ENCODE measurements at places on chromosomes 6 and 20.

DNA sequence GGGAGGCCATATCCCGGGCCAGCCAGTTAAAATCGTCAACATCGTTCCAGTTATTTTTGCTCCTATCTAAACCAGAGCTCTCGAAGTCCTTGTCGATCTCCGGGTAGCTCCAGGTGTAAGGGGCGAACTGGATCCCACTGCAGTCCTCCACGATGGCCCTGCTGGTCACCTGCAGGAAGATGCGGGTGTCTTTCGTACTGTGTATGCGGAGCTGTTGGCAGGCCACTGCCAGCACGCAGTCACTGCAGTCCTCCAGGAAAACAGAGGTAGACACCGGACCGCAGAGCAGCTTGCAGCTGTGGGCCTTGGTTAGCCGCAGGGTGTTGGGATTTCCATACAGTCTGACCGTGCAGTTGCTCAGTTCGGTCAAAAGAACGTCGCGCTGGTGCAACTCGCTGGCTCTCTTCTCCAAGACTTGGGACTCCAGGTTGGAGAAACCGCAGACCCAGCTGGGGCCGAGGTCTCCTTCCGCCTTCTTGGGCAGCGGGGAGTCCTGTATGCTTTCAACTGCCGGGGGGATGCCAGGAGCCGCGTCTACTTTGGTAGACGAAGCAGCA lies 742 bp downstream of the TBCC start:
- no peak for DNase-seq

- DNase-seq: no peak
These were observed 129.0 kb downstream of the SULF2 start for GRCh38 chr20:47656318-47656717.

GRCh38 chr6:109239160-109239559 lies 143.1 kb downstream of the CD164 start:
- no peak for DNase-seq

GRCh38 chr6:35788423-35788982 lies 7.7 kb downstream of the CLPSL1 start:
- no peak for DNase-seq

DNA sequence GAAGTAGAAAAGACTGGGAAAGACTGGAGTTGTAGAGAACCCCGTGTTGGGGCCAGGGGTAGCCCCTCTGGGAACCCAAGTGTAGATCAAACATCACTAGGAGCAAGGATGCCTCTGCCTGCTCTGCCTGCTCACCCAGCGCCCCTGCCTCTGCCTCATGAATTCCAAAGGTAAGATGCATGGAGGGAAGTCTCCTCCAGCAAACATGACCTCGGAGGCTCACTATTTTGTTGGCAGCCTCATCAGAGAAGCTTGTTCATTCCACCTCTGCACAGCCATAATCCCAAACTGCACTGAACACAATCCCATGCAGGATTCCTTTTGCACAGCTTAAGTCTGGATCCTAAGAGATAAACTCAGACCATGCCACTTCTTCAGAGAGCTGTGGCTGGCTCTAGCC lies 4.9 kb downstream of the FRS3 start:
- no peak for DNase-seq

DNA sequence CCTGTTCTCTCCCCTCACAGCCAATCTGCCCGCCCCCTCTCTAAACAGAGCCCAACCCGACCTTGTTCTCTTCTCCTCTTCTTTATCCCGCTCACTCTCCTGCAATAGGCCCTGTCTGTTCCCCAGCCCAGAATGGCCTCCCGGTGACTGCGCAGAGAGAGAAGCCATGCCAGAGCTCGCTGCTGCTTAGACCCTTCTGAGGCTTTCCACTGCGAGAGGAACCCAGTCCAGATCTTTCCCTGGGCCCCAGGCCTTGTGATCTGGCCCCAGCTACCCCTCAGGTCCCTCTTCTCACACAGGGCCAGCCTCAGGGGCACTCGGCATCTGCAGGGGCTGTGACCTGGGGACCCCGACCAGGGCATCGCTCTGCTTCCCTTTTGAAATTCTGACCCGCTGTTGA lies 58.1 kb downstream of the TMEM242 start:
- DNase-seq: no peak

- no peak for DNase-seq
These were observed 4.9 kb upstream of the TMEM242 start for GRCh38 chr6:157328108-157328692.

GRCh38 chr6:37432590-37432915 lies 468 bp upstream of the CMTR1 start:
- no peak for DNase-seq

GRCh38 chr6:156773476-156773875 lies 3.7 kb upstream of the ARID1B start:
- DNase-seq: no peak

DNA sequence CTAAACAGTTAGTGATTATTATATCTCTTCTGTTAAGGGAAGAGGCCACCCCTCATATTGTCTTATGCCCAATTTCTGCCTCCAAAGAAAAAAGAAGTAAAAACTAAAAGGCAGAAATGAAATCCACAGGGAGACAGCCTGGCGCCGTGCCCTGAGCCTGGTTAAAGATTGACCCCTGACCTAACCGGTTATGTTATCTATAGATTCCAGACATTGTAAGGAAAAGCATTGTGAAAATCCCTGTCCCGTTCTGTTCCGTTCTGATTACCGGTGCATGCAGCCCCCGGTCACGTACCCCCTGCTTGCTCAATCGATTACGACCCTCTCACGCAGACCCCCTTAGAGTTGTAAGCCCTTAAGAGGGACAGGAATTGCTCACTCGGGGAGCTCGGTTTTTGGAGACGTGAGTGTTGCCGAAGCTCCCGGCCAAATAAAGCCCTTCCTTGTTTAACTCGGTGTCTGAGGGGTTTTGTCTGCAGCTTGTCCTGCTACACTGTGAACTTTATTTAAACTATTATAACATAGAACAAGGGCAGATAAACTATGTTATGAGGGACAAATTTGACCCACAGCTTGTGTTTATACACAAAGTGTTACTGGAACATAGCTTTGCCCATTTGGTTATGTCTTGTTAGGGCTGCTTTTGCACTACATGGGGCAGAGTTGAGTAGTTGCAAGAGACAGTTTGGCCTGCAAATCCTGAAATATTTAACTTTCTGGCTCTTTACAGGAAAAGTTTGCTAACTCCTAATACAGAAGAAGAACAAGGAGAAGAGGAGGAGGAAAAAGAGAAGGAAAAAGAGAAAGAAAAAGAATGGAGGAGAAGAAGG lies 49.6 kb downstream of the CD24 start:
- no peak for DNase-seq

DNA sequence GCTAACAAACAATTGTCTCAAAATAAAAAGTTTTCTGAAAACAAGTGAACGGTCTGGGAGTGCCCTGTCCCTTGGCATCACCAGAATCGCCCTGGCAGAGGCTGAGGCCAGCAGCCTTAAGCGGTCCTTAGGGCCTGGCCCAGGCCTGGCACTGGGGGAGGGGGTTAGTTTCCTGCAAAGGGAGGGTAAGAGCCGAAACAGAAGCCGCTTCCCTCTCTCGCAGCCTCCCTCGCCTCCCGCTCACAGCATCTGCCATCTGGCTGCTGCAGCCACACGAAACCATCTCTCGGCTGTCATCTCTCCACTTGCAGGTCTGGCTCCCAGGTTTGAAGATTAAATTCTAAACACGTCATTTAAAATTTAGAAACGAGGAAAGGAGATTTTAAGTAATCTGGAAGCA lies 31.5 kb downstream of the PMEPA1 start:
- DNase-seq: no peak

DNA sequence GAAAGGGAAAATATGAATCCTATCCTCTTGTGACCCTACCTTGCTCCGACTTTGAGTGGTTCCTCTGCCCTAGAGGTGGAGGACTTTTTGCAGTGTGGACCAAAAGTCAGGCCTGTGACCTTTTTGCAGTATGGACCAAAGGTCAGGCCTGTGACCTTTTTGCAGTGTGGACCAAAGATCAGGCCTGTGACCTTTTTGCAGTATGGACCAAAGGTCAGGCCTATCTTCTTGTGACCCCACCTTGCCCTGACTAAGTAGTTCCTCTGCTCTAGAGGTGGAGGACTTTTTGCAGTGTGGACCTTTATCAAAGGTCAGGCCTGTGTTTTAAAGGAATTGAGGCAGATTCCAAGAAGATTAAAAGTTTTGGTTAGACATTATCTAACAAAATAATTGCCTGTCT lies 10.9 kb upstream of the ERVFRD-1 start:
- DNase-seq: no peak

- DNase-seq: no peak
These were observed 303.7 kb downstream of the TBC1D7 start for GRCh38 chr6:13024616-13025015.

- DNase-seq: no peak
These were observed 93.2 kb upstream of the MAN1A1 start for GRCh38 chr6:119442776-119443184.

- DNase-seq: peak; percentile 51
These were observed 57.2 kb upstream of the ARHGAP18 start for GRCh38 chr6:129766959-129767728.

DNA sequence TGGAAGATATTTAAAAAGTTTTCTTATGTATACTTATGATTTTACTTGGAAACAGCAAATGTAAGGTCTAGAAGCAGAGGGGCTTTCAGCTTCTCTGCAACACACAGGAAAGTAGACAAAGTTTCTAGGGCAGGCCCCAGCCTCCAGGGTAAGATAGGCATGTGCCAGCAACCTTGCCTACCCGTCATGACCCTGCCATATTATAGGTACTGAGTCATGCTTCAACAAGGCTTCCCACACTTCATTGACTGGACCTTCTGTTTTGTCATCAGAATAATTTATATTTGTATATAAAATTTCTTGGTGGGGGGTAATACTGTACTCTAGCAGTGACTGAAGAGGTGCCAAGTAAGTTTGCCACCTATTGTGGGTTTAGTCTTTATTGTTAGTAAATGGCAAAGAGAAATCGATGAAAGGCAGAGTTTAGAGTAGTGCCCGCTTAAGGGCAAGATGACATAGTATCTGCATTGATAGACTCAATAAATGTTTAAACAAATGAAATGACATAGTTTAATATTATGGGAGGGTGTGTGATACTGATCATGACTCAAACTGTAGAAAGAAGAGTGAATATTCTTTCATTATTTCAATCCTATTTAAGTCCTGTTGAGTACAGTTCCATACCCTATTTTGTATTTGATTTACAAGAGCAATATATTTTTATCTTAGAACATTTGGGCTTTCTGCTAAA lies 95.6 kb downstream of the JARID2 start:
- DNase-seq: no peak

DNA sequence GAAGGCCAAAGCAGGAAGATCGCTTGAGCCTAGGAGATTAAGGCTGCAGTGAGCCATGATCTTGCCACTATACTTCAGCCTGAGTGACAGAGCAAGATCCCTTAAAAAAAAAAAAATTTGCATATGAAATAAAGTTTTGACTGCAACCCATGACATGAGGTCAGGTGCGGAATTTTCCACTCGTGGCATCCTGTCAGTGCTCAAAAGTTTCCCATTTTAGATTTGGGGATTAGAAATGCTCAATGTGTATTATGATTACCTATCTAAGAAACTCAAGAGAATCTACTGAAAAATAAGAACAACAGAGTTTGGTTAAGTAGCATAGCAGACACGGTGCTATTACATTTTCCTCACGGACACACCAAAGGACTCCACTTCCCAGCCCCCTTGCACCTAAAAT lies 11.7 kb downstream of the SLC23A2 start:
- no peak for DNase-seq

- DNase-seq: no peak
These were observed 350.8 kb downstream of the RNGTT start for GRCh38 chr6:88612631-88613030.

- no peak for DNase-seq
These were observed 23.1 kb downstream of the AAR2 start for GRCh38 chr20:36259177-36260061.

GRCh38 chr20:19095762-19096161 lies 116.7 kb upstream of the SLC24A3 start:
- no peak for DNase-seq

DNA sequence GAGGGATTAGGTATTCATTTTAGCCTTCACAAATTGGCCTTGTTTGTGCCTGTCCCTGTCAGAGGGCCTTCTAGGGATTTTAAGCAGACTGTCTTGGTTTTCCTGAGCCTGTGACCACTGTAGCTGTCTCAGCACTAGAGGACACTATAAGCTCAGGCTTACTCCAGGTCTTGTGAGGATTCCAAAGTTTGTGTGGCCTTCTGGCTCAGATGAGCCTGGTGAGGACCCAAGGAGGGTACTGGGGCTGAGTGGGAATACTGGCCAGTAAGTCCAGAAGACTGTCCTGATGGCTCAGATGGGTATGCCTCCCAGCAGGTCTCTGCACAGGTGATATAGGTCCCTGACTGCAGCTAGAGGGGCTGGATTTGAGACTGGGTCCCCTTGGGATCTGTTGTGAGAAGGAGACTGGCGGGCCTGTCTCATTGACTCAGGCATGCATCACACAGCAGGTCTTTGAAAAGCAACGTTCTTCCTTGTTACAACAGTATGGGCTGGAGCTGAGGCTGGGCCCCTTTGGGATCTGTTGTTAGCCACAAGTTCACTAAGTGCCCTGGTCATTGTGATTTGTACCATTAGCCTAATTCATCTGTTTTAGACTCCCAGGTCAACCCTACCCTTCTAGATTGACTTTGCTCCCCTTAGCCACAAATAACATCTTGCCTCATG lies 26.3 kb upstream of the TFB1M start:
- DNase-seq: no peak

DNA sequence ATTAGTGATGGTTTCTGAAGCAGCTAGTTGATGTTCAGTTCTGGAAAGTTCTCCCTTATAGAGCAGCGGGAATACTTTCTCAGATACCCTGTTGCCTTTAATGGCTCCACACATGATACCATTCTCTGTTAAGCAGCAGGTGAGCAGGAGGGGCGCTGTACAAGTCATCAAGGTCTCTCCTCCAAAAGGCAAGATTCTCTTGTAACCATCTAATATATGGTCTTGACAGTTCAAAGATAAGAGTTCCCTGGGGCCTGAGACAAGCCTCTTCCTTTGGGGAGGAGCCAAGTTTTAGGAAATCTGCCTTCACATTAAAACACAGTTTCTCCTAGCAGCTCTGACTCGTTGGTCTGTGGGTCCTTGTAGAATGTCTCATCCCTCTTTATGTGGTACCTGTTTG lies 258.2 kb downstream of the QKI start:
- no peak for DNase-seq

GRCh38 chr6:7693827-7694226 lies 32.1 kb upstream of the BMP6 start:
- DNase-seq: no peak

DNA sequence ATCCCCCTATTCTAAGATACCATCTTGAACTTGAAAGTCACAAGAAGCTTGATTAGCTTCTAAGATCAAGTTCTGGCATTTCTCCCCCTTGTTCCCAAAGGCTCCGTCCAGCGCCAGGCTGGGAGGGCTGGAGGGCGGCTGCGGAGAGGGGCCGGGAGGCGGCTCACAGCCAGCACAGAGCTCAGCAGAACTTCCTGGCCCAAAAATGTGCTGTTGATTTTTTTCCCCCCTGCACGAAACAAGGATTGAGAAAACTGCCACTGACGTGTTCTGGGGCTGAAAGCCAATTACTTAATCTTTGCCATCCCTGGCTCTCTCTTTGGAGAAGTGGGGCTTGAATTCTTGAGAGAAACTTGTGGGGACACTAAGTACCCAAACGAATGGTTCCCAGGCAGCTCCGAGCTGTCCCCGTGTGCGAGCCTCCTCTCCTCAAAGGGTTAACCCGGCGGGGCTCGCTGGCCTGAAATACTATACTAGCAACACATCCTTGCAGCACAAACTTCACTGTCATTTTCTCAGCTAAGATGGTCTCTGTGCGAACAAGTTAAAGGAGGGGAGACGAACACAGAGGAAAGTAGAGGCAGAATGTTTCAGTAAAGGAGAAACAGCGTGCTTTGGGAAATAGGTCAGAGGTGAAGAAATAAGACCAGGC lies 452 bp downstream of the TRAF3IP2 start:
- no peak for DNase-seq

GRCh38 chr6:107941627-107942026 lies 16.4 kb downstream of the SEC63 start:
- no peak for DNase-seq
